ENCODE measurements at places on chromosomes 3 and 15.

GRCh38 chr3:141646760-141647561, 91.1 kb upstream of the RNF7 start:
- no peak for DNase-seq

GRCh38 chr3:134351427-134351826, 22.8 kb downstream of the AMOTL2 start:
- DNase-seq, result no peak

GRCh38 chr15:98898122-98898521, 109.5 kb downstream of the PGPEP1L start:
- DNase-seq, result no peak

DNA sequence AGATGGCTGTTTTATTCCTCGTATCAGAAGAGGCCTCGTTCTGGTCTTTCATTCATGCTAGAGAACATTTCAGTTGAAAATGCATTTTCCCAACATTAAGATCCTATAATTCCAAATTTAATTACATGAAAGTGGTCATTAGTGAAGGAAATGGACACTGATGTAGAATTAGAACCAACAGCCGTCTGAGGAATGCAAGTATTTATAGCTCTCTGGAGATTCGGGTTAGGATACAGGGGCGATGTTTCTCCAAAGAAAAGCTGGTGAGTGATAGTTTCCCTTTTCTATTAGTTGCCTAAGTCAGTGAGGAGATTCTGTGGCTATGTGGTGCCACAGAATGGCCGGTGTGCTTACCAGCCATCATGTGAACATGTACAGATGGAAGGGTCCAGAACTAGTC, 109.0 kb upstream of the IL12A start:
- no peak for DNase-seq

DNA sequence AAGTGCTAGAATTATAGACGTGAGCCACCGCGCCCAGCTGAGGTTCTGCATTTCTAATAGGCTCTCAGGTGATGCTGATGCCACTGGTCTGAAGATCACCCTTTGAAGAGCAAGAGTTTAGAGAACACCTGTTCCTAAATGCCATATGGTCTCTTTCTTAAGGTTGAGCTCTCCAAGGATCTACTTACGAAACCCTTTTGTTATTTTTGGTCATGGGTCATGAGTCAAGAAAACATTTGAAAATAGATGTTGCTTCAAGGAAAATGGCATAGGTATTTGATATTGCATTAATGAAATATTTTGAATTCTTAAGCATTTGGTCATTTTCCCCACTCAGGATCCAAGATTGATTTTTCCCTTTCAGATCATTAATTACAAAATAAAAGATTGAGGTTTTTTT, 74.7 kb upstream of the SOX2 start:
- DNase-seq, result no peak

DNA sequence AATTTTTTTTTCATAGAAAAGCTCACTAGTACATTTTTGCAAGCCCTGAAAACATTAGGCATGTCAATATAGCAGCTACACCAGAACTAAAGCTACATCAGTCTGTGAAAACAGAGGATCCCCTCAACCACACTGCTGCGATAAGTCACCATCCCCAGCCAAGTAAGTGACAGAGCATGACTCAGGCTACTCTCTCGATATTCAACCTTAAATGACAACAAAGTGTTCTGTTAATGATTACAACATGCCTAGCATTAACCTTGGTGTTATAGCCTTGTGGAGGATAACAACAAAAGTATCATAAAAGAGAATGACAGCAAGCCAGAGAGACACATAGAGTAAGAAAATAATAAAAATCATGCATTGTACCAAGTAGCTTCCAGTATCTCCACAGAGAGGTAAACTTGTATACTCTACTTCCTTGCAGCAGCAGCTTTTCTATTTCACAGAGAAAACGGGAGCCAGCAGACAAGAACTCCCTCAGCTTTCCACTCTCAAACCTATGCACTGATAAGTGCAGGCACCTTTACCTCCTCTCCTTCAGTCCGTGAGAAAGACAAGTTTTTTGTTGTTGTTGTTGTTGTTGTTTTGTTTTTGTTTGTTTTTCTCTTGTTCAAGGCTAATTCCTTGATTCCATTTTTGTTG, 76.6 kb downstream of the GBE1 start:
- DNase-seq, result no peak

DNA sequence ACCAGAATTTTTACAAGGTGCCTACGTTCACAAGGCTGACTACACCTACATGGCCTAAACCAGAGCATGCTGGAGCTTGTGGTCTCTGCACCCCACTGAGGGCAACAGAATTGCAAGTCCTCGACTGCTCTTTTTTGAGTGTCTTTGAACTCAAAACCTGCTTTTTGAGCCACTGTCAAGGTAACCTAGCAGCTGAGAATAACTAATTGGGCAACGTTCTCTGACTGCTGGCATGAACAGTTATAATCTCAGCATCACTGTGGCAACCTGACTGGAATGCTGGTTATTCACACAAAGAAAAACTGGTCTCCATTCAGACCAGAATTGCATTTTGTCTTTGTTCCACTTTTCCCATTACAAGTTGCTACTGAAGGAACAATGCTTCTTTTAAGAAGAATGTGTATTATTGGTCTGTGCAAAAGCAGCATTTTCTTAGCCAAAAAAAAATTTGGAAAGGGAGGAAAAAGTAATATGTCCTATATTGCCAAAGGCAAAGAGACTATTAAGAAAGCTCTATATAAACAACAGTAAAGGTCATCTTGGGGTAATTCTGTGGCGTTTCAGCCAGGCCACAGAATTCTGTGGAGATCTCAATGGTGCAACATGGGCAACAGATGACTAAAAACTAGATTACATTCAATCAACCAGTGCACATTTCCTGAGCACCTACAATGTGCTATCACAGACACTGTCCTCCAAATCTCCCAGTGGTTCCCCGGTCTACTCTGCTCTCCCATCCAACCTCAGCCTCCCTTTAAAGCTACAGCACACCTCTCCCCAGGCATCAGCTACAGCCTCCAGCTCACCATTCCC, 76.8 kb downstream of the TNIK start:
- DNase-seq, result no peak
